CD4-positive, alpha-beta memory T cell (primary cell): ENCODE measurements at places on chromosomes 11 and 22. TPM values are rescaled to one million over a fixed set of nuclear protein-coding genes. Genes with fewer than 3 reads are reported as not detected.

The INPP5J gene
- 0.15 TPM for total RNA-seq

DNA sequence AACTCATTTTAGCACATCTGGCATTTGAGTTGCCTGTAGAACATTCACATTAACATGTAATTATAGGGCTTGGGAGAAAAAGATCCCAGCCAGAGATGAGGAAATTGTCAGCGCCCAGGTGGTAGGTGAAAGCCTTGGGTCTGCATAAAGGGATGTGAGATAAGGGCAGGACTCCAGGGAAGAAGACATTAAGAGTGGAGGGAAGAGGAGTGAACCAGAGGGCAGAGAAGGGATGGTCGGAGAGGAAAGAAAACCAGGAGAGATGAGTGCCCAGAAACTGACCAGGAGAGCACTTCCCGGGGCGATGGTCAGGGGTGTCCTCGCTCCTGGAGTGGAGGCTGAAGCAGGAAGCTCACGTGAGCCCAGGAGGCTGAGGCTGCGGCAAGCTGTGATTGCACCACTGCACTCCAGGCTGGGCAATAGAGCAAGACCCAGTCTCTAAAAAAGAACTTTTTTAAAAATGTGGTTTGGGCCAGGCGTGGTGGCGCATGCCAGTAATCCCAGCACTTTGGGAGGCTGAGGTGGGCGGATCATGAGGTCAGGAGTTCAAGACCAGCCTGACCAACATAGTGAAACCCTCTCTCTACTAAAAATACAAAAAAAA lies 20.3 kb upstream of the DGKZ start:
- H3K4me3 ChIP-seq = no peak overlapping the region
- peaks cover 27% of the 10 kb centered on the region for H3K4me1 ChIP-seq
- H3K27me3 ChIP-seq = no peaks in the 10 kb centered on the region
- no peak for DNase-seq

DNA sequence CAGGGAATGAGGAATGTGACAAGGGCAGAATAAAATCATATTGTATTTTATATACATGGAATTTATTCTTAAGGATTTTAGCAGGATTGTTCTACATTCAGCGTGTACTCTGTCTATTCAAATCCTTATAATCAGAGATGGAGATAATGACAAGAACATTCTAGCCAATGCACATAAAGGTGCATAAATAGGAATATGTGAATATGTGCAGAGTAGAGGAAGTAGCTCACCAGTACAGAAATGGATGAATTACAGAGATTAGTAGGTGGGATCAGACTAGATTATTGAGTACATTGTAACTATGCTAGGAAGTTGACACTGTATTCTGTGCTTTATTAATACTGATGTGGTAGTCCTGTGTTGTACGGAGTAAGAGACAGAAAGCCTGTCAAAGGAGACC lies 1308.8 kb downstream of the FAM181B start:
- H3K4me1 ChIP-seq = no peaks in the 10 kb centered on the region
- H3K27ac ChIP-seq = no peak overlapping the region
- no peak for DNase-seq
- H3K27me3 ChIP-seq = no peaks in the 10 kb centered on the region
- no peaks in the 10 kb centered on the region for H3K36me3 ChIP-seq

GRCh38 chr11:110752890-110753289 lies 40.7 kb upstream of the ARHGAP20 start:
- no peaks in the 10 kb centered on the region for H3K4me1 ChIP-seq
- no peaks in the 10 kb centered on the region for H3K36me3 ChIP-seq

DNA sequence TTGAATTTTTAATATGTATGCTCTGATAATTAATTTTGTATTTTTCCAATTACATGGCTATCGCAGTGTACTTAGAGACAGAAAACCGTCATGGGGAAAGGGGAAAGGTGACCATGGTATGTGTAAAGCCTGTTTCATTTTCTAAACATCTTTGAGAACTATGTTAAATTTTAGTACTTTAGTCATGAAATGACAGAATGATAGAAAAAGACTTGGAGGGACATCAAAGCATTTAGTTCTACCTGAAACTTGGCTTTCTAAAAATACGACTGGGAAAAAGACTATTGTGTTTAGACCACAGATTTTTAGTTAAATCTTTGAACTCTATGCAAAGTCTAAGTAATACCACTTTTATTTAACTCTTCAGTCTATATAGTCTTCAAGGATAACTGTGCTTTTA lies 54.1 kb downstream of the MAML2 start:
- H3K27ac ChIP-seq = no peak overlapping the region
- no peak overlapping the region for H3K4me3 ChIP-seq
- H3K27me3 ChIP-seq = no peaks in the 10 kb centered on the region
- peaks cover 54% of the 10 kb centered on the region for H3K4me1 ChIP-seq
- H3K36me3 ChIP-seq = peaks cover 3% of the 10 kb centered on the region
- DNase-seq = no peak

DNA sequence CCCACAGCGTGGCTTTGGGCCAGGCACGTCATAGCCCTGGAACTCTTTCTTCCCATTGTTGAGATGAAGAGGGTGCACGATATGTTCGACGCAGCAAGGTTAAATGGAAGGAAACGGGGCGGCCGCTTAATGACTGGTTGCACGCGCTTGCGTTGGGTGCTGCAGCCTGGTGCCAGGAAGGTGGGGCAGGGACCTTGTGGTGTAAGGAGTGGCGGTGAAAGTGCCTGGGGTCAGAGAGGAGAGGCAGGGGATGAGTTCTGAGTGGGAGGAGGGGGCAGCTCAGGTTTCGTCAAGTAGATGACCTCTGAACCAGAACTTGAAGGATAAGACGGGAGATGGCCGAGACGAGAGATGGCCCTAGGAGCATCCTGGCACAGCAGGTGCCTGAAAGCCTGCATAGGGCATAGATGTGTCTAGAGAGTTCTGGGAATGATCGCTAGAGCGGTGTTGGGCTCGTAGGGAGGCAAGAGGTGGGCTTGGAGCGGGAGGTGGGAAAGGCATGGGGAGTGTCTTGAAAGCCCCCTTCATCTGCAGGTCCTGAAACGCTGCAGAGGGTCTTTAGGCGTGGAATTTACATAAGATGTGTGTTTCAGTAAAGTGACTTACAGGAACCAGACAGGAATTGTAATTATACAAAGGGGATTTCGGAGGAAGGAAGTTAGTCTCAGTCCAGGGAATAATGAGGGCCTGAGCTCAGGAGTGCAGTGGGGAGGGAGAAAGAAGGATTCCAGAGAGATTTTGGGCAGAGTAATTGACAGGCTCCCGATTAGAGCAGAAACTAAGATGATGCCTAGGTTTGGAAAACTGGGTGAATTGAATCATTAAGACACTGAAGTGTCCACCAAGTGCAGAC lies 43.2 kb upstream of the CLDN5 start:
- no peak for DNase-seq
- H3K27ac ChIP-seq = no peak overlapping the region
- H3K4me1 ChIP-seq = no peaks in the 10 kb centered on the region
- H3K36me3 ChIP-seq = no peaks in the 10 kb centered on the region
- H3K4me3 ChIP-seq = no peak overlapping the region

- H3K4me1 ChIP-seq = no peaks in the 10 kb centered on the region
- DNase-seq = no peak
- H3K27ac ChIP-seq = no peak overlapping the region
- no peaks in the 10 kb centered on the region for H3K36me3 ChIP-seq
- H3K27me3 ChIP-seq = no peaks in the 10 kb centered on the region
Measured at GRCh38 chr11:28343304-28344233, 235.4 kb downstream of the METTL15 start.

- no peak for DNase-seq
- peaks cover 63% of the 10 kb centered on the region for H3K4me1 ChIP-seq
- peak overlapping the region; percentile 94 for H3K4me3 ChIP-seq
- H3K27ac ChIP-seq = peak overlapping the region; percentile 86
- H3K27me3 ChIP-seq = no peaks in the 10 kb centered on the region
Measured at GRCh38 chr11:102453302-102453695, 734 bp upstream of the TMEM123 start.

The PLAAT3 gene
- total RNA-seq = 4.7 TPM

GRCh38 chr22:46433318-46433717 lies 97.8 kb downstream of the TRMU start:
- no peaks in the 10 kb centered on the region for H3K27me3 ChIP-seq
- H3K36me3 ChIP-seq = no peaks in the 10 kb centered on the region
- no peak overlapping the region for H3K27ac ChIP-seq
- no peak for DNase-seq

GRCh38 chr11:82557274-82557673 lies 176.4 kb downstream of the FAM181B start:
- no peaks in the 10 kb centered on the region for H3K4me1 ChIP-seq
- no peaks in the 10 kb centered on the region for H3K36me3 ChIP-seq
- no peak overlapping the region for H3K27ac ChIP-seq
- no peak overlapping the region for H3K4me3 ChIP-seq

DNA sequence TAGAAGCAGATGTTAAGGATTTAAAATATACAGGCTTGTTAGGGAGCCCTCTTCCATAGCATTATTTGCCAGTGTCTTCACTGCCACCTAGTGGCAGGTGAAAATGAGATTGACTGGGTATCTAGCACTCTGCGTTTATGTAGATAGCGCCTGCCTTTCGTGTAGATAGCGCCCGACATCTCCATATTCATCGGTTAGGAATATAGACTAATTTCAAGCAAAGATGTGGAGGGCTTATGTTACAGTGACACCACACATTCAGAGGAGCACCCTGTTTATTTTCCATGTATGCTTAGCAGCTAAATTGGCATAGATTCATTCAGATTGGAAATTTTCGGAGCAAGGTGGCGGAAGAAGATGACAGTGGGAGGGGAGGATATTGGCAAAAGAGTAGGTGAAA lies 72.0 kb downstream of the SLC5A12 start:
- H3K27me3 ChIP-seq = no peaks in the 10 kb centered on the region
- H3K4me1 ChIP-seq = no peaks in the 10 kb centered on the region
- no peak overlapping the region for H3K4me3 ChIP-seq

The TH gene
- total RNA-seq = not detected

The PAX6 gene
- not detected for total RNA-seq

DNA sequence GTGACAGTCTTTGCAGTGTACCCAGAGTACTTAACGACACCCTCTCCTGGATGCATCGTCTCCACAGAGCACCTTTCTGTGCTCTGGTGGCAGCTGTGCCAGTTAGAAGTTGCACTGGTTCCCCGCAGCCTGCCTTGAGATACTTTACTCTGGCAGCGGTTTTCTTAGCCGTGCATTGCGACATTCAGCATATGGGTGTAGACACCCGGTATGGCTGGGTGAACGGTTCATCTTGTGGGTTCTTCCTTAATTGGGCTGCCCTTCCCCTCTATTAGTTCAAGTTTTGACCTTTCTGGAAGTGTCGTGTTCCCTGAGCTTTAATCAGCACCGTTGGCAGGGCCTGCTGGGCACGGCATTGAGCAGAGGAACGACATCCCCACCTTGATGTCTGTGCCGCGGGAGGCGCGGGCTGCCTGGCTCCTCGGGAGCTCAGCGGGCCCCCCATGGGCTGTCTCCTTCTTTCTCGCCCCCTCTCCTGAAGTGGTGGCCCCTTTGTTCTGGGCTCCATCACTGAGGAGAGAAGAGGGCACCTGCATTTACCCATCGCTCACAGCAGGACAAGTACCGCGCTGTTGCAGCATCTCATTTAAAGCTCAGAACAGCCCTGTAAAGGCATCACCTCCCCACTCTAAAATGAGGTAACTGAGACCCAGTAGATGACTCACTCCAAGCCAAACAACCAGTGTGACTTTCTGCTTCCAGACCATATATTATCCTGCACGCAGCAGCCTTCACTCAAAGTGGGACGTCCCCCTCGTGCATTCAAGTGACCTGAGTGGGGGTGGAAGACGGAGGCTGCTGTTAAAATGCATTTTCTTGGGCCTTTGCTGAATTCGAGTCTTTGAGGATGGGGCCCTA lies 13.3 kb downstream of the FAM83F start:
- no peak overlapping the region for H3K4me3 ChIP-seq
- peaks cover 5% of the 10 kb centered on the region for H3K27me3 ChIP-seq
- H3K36me3 ChIP-seq = no peaks in the 10 kb centered on the region
- no peak for DNase-seq
